NT2/D1 (cell line): ENCODE measurements at places on chromosomes 12 and 14.

GRCh38 chr12:77130193-77130592, 64.8 kb upstream of the E2F7 start:
- DNase-seq: no peak

DNA sequence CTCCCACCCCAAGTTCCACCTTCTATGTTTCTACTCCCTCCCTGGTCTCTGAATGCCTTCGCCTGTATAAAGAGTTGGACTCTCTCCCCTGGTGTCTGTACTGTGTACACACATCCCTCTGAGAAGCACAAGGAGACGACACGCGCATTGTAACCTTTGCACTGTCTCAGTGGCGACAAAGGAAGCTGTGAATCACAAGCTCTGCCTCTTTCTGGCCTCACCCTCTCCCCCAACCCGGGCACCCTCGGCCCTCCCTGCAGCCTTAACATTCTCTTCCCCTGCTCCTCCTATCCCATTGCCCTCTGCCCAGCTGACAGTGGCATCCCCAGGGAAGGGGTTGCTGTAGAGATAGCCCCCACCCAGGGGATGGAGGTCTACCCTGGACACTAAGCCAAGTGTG, 2.5 kb upstream of the SMARCD1 start:
- DNase-seq: no peak

- no peak for DNase-seq
Measured at GRCh38 chr12:113712481-113712880, 240.8 kb upstream of the LHX5 start.

GRCh38 chr12:6782850-6783566, 6.3 kb upstream of the CD4 start:
- DNase-seq: no peak

DNA sequence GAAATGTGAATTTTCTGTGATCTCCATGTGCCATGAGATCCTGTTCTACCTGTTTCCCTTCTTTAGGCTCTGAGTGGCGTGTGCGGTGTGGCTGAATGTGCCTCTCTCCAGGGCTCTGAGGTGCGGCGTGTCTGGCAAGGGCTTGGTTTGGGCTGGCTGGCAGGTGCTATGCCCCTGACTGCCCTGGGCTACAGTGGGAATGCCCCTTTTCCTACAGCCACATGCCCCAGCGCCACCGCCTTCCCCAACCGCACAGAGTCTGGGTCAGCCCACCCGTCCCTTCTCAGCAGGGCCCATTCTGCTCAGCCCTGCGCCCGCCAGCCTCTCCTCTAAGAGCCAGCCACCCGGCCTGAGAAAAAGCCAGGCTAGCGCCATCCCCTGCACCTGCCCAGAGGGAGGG, 24.7 kb downstream of the BTBD6 start:
- DNase-seq: no peak

DNA sequence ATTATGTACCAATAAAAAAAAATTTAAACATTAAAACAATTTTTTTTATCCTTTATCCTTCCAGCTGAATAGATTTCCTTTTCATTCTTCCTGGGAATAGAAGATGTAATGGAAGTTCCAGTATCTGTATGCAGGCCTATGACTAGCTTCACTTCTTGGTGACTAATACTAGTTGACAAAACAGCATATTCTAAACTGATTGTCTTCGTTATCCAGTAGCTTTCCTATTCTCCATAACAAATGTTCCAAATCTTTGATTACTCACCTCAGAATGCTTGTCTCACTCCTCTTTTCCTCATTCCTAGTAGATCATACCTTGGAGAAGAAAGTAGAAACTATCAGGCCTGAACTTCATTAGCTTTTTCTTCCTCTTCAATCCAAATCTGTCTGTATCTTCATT, 70.7 kb downstream of the PLEKHA5 start:
- DNase-seq: no peak

DNA sequence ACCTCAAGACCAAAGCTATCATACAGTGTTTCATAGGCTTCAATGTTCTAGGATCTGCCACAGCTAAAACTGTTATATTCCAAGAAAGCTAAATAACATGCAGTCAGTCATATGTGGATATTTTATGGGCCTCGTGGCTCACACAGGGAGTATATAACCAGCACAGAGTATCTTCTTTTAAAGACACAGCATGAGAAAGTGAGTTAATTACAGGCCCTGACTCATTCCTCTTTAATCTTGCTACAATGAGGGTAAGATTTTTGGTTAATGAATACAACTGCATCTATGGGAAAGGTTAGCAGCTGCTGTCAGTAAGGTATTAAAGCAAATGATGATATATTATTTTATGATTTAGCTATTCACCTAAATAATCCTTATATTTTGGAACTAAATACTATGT, 111.0 kb downstream of the TRAFD1 start:
- DNase-seq: no peak

- DNase-seq: no peak
Measured at GRCh38 chr12:47778881-47779280, 5.8 kb downstream of the SLC48A1 start.

- no peak for DNase-seq
Measured at GRCh38 chr12:62774794-62775193, 160.2 kb downstream of the PPM1H start.

- DNase-seq: no peak
Measured at GRCh38 chr14:90281261-90281660, 24.9 kb downstream of the PSMC1 start.

DNA sequence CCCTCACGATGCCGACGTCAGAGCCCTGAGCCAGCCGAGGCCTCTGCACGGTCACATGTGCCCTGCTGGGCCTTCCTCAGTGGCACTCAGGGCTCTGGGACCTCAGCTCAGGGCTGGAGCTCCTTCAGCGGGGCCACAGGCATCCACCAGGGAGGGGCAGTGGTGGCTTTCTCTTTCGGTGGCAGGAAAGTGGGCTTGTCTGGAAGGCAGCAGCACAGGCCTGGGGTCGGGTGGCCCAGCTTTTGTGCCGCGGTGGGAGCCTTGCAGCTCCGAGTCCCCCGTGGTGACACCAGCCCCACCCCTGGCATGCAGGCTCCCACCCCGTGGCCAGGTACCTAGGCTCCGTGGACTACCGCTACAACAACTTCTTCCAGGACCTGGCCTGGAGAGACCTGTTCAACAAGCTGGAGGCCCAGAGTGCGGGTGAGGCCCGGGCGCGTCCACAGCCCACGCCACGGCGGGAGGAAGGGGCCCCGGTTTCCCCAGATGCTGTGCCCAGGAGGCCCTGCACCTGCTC, 14.2 kb upstream of the TEX22 start:
- DNase-seq: no peak

- DNase-seq: no peak
Measured at GRCh38 chr12:93851257-93851671, 174.1 kb downstream of the CRADD start.

GRCh38 chr12:42886160-42886559, 296.6 kb upstream of the PRICKLE1 start:
- no peak for DNase-seq
